IMR-90 (cell line): ENCODE measurements at places on chromosomes 1 and 21. TPM values are rescaled to one million over a fixed set of nuclear protein-coding genes. Genes with fewer than 3 reads are reported as not detected.
A peak's percentile ranks its signal among the peaks of the same experiment; 100 is the strongest.

DNA sequence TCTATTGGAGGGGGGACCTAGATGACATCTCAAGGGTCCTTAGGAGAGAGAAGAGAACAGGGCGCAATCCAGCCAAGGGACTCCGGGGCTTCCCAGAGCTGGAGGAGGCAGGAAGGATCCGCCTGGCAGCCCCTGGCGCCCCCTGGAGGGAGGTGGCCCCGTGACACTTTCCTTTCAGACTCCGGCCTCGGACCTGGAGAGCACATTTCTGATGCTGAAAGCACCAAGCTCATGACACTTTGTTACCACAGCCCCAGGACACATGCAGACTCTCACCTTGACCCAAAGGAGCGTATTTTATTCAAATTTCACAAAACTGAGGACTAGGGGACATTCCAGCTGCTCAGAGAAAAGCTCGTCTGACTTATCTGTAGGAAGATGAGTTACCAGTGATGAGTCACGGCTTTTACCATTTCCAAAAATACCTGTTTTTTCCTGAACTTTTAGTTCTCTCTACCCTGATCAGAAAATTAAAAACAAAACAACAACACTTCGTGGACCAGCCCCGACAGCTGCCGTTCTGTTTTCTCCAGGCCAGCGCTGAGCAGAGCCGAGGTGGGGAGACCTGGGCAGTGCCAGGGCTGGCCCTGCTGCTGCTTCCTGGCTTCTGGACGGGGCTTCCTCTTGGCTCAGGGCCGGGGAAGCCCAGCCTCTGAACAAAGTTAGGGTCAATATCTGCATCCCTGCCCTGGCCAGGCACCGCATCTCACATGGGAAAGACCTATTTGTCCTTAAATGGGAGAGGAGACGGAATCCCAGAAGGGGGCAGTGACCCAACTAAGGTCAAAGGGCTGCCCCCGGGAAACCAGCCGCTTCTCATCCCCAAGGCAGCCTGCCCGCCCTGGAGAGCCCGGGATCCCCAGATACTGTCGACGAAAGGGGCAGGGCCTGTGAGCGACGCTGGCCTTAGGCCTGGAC lies 21.6 kb upstream of the POFUT2 start:
- H3K4me3 ChIP-seq = no peak overlapping the region
- no peaks in the 10 kb centered on the region for H3K27me3 ChIP-seq
- no peaks in the 10 kb centered on the region for H3K36me3 ChIP-seq

The MTMR11 gene
- total RNA-seq = 1.7 and 2.0 TPM in 2 replicates

The KCNK1 gene
- total RNA-seq = 0.90 and 1.1 TPM in 2 replicates

- H3K27ac ChIP-seq = peak overlapping the region; percentile 42
- peak; percentile 98 for DNase-seq
- no peak overlapping the region for H3K4me3 ChIP-seq
- H3K4me1 ChIP-seq = peaks cover 21% of the 10 kb centered on the region
These were observed 15.3 kb upstream of the SRSF4 start for GRCh38 chr1:29196863-29197589.

The HSD3B2 gene
- total RNA-seq = not detected in 2 replicates

DNA sequence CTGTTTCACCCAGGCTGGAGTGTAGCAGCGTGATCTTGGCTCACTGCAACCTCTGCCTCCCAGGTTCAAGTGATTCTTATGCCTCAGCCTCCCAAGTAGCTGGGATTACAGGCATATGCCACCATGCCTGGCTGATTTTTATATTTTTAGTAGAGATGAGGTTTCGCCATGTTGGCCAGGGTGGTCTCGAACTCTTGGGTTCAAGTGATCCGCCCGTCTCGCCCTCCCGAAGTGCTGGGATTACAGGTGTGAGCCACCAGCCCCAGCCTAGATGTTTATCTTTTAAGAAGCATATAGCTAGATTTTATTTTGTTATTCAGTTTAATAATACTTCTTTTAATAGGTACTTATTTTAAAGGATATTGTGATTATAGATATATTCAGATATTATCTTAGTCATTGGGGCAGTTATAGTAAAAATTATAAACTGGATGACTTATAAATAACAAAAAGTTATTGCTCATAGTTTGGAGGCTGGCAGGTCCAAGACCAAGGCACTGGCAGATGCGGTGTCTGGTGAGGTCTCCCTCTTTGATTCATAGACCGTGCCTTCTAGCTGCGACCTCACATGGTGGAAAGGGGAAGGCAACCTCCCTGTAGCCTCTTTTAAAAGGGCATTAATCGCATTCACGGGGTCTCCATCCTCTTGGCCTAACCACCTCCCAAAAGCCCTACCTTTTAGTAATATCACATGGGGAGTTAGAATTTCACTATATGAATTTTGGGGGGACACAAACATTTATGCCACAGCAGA lies 3.1 kb upstream of the KCNE2 start:
- no peak overlapping the region for H3K27ac ChIP-seq
- H3K4me3 ChIP-seq = no peak overlapping the region
- no peak for DNase-seq
- H3K36me3 ChIP-seq = no peaks in the 10 kb centered on the region
- peaks cover 18% of the 10 kb centered on the region for H3K27me3 ChIP-seq

GRCh38 chr21:42969193-42969600 lies 5.2 kb upstream of the PKNOX1 start:
- H3K27ac ChIP-seq = no peak overlapping the region
- no peak overlapping the region for H3K4me3 ChIP-seq
- no peak for DNase-seq
- H3K4me1 ChIP-seq = peaks cover 3% of the 10 kb centered on the region

DNA sequence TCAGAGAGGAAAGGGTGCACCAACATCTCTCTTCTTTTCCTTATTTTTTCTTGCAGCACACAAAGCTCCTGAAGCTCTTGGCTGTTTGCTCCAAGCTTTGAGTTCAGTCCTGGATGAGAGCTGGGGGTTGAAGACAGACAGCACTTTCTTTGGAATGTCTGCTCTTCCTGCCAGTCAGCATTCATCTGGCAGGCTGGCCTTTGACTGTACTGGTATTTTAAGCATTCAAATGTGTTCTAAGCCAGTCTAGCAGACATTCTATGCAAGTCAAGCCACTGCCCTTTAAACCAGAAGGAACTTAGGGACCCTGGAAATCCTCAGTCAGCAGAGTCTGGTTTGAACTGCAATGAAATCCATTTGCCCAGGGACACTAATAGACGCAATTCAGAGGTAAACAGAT lies 45.0 kb downstream of the XCL1 start:
- H3K27ac ChIP-seq = no peak overlapping the region
- H3K36me3 ChIP-seq = no peaks in the 10 kb centered on the region
- no peaks in the 10 kb centered on the region for H3K27me3 ChIP-seq

DNA sequence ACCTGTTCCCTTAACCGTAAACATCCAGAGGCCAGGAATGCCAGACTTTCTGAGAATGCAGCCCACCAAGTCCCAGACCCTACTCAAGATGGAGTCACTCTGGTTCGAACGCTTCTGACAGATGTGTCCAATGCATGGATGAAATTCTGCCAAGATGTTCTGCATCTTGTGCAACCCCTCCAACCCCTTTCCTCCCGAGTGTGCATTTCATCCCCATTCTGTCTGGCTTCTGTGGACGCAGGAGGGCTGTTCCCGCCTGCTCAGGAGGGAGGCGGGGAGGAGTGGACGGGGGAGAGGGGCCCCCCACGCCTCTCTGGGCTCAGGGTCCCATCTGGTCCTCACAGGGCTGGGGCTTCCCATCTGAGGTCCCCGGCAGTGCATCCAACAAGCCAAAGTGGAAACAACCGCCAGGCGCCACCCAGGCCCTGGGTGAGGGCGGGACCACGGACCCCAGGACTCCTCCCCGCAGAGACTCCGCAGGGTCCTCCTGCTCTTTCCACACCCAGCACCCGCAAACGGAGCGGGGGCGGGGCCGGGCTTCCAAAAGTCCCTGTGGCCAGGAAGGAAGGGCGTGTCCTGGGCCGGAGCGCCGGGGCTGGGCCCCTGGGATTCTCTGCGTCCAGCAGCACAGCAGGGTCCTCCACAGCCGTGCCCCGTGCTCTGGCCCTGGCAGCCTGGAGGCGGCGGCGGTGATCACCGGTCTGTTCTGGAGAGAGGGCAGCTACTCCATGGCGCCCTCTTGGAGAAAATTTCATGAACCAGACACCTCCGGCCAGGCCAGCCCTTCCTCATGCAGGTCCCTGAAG lies 27.8 kb upstream of the SUMO3 start:
- peaks cover 2% of the 10 kb centered on the region; the same call in 1 of the 2 replicates for H3K4me1 ChIP-seq
- H3K27ac ChIP-seq = no peak overlapping the region
- H3K4me3 ChIP-seq = peak overlapping the region; percentile 13; the same call in 1 of the 2 replicates
- H3K36me3 ChIP-seq = peaks cover 17% of the 10 kb centered on the region
- DNase-seq = peak; percentile 24

DNA sequence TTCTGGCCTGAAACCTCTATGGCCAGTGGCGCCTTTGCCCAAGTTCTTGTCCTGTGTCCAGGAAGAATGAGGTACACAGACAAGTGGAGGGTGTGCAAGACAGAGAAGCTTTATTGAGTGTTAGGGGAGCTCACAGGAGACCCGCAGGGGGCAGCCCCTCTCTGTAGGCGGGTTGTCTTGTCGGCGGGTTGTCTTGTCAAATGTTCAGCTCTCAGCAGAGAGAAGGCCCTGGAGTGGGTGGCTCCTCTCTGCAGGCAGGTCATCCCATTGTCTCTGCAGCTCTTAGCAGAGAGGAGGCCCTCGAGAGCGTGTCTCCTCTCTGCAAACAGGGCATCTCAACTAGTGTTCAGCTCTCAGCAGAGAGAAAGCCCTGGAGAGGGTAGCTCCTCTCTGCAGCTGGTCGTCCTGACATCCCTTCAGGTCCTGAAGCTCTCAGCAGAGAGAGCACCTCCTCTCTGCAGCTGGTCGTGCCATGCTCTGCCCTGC lies 11.0 kb downstream of the COL6A2 start:
- no peaks in the 10 kb centered on the region for H3K27me3 ChIP-seq
- no peak overlapping the region for H3K27ac ChIP-seq
- DNase-seq = no peak
- peaks cover 61% of the 10 kb centered on the region for H3K36me3 ChIP-seq
- H3K4me1 ChIP-seq = peaks cover 4% of the 10 kb centered on the region
- H3K4me3 ChIP-seq = no peak overlapping the region

DNA sequence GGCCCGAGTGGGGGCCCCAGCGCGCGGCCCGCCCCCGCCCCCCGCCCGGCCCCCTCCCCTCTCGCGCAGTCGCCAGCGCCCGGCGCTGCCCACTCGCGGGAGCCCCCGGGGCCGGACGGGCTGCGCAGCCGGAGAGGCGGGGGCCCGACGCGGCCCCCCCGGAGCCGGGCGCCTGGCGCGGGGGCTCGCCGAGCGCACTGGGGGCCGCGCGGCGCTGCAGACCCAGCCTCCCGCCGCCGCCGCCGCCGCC lies 146 bp upstream of the ZNF362 start:
- H3K27ac ChIP-seq = no peak overlapping the region; the same call in 1 of the 2 replicates
- peak overlapping the region; percentile 59 for H3K4me3 ChIP-seq
- peaks cover 15% of the 10 kb centered on the region for H3K4me1 ChIP-seq
- DNase-seq = no peak
- H3K27me3 ChIP-seq = peaks cover 5% of the 10 kb centered on the region

DNA sequence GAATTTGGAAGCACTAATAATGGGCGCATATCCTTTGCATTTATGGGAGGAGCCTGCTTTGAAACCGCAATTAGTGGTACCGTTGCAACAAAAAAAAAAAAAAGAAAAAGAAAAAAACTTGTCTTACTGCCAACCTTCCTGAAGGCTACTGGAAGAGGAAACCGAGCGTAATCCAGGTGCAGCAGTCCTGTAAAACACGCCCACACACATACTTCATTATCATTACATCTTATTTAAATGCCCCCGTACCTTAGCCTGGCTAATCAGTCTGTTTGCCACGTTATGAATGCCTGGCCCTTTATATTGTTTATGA lies 686 bp upstream of the ZNF281 start:
- H3K4me3 ChIP-seq = peak overlapping the region; percentile 86; the same call in 1 of the 2 replicates
- peaks cover 18% of the 10 kb centered on the region for H3K36me3 ChIP-seq
- no peaks in the 10 kb centered on the region for H3K27me3 ChIP-seq
- no peak for DNase-seq
- H3K4me1 ChIP-seq = peaks cover 15% of the 10 kb centered on the region
- no peak overlapping the region for H3K27ac ChIP-seq

The ARHGAP29 gene
- 30.3 and 45.3 TPM in 2 replicates for total RNA-seq

The NBPF6 gene
- total RNA-seq = not detected in 2 replicates

The GSTM3 gene
- 101 and 131 TPM in 2 replicates for total RNA-seq

The NBPF20 gene
- 2.9 and 3.1 TPM in 2 replicates for total RNA-seq

GRCh38 chr1:56548571-56548970 lies 30.8 kb downstream of the PLPP3 start:
- no peaks in the 10 kb centered on the region for H3K27me3 ChIP-seq
- peaks cover 7% of the 10 kb centered on the region; the same call in 1 of the 2 replicates for H3K4me1 ChIP-seq
- peaks cover 38% of the 10 kb centered on the region for H3K36me3 ChIP-seq
- H3K27ac ChIP-seq = no peak overlapping the region
- no peak overlapping the region for H3K4me3 ChIP-seq
- no peak for DNase-seq

DNA sequence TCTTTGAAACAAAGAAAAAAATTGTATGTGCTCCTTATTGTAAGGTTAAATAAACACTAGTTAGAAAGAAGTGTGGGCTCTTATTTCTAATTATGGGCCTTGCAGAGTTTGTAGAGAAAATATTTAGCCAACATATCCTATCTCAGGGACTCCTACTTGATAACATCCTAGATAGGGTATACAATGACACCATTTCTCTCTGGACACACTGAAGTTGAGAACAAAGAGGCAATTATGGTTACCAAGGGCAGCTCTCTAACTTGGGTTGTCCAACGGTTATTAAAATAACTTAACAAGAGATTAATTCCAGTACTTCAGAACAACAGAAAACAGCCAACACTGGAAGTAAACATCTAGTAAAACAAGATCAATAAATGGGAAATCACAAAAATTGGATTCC lies 69.0 kb upstream of the ZC3H11B start:
- no peaks in the 10 kb centered on the region for H3K4me1 ChIP-seq
- no peak for DNase-seq
- no peaks in the 10 kb centered on the region for H3K27me3 ChIP-seq
- no peaks in the 10 kb centered on the region for H3K36me3 ChIP-seq
- no peak overlapping the region for H3K4me3 ChIP-seq

- peaks cover 9% of the 10 kb centered on the region for H3K4me1 ChIP-seq
- no peak overlapping the region for H3K4me3 ChIP-seq
- peaks cover 16% of the 10 kb centered on the region; the same call in 1 of the 2 replicates for H3K36me3 ChIP-seq
- no peak for DNase-seq
These were observed 1.8 kb downstream of the JMJD4 start for GRCh38 chr1:227733309-227733705.

GRCh38 chr1:198686069-198686728 lies 47.4 kb downstream of the PTPRC start:
- no peak overlapping the region for H3K27ac ChIP-seq
- DNase-seq = peak; percentile 64
- no peak overlapping the region for H3K4me3 ChIP-seq
